CD8-positive, alpha-beta memory T cell (primary cell): ENCODE measurements at places on chromosomes 11 and 22. TPM values are rescaled to one million over a fixed set of nuclear protein-coding genes. Genes with fewer than 3 reads are reported as not detected.

GRCh38 chr11:57751676-57752253 lies at the start of gene BTBD18:
Gene BTBD18 (minus strand): TSS chr11:57751819. CDS start chr11:57751188, 631 bp downstream.
- DNase-seq: no peak
- no peaks in the 10 kb centered on the region for H3K4me1 ChIP-seq
- H3K36me3 ChIP-seq: no peaks in the 10 kb centered on the region

Gene IGF2
- 3.3 TPM for total RNA-seq

- no peak overlapping the region for H3K27ac ChIP-seq
- H3K4me1 ChIP-seq: no peaks in the 10 kb centered on the region
- no peaks in the 10 kb centered on the region for H3K36me3 ChIP-seq
- no peak for DNase-seq
- H3K4me3 ChIP-seq: no peak overlapping the region
Observed at GRCh38 chr22:47332246-47332980, 570.0 kb downstream of the TBC1D22A start.

Gene FAM111A
- total RNA-seq: 73.5 TPM

Gene MYRF
- 0.93 TPM for total RNA-seq

DNA sequence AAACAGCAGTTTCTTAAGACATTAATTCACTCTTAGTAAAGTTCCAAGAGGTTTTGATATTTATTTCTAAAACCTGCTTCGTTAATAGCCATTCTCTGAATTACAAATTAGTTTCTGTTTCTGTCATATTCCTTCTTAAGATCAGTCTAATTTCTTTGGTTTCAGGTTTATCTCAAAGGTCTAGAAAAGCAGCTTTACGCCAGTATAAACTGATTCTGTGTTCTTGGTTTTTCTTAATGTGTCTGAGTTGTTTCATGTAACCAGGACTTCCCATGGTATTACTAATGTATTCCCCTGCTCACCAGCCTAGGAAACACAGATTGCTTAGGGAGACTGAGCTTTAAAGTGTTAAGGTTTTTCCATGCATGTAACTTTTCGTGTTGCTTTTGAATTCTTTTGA lies 6.8 kb upstream of the ACY3 start:
- no peaks in the 10 kb centered on the region for H3K27me3 ChIP-seq
- no peak for DNase-seq
- H3K4me1 ChIP-seq: no peaks in the 10 kb centered on the region
- H3K27ac ChIP-seq: no peak overlapping the region

- no peak for DNase-seq
- H3K27me3 ChIP-seq: no peaks in the 10 kb centered on the region
- no peaks in the 10 kb centered on the region for H3K4me1 ChIP-seq
Observed at GRCh38 chr11:100068116-100068515, 619.0 kb upstream of the ARHGAP42 start.

Gene ACER3
- 19.1 TPM for total RNA-seq

DNA sequence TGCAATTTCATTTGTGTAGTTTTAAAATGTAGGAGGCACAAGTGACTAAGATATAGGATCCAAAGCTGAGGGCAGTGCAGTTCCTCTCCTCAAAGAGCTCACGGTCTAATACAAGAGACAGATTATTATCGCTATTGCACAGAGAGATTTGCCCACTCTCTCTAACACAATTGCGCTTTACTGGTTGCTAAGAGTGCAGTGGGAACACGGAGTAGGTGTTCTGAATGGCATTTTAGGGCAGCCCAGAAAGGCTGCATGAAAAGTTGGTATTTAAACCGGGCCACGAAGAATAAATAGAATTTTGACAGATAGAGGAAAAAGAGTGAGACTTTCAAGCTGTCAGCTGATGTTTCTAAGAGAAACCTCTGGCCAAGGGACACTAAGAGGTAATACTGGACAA lies 79.5 kb downstream of the BLID start:
- no peaks in the 10 kb centered on the region for H3K36me3 ChIP-seq
- DNase-seq: no peak
- no peaks in the 10 kb centered on the region for H3K27me3 ChIP-seq
- no peak overlapping the region for H3K4me3 ChIP-seq
- H3K4me1 ChIP-seq: no peaks in the 10 kb centered on the region
- no peak overlapping the region for H3K27ac ChIP-seq

GRCh38 chr11:60377401-60378136 lies 763 bp upstream of the MS4A7 start:
- H3K4me1 ChIP-seq: peaks cover 3% of the 10 kb centered on the region
- no peaks in the 10 kb centered on the region for H3K36me3 ChIP-seq
- DNase-seq: no peak
- H3K27me3 ChIP-seq: no peaks in the 10 kb centered on the region
- H3K27ac ChIP-seq: no peak overlapping the region
